ENCODE measurements at places on chromosomes 3 and 15.

DNA sequence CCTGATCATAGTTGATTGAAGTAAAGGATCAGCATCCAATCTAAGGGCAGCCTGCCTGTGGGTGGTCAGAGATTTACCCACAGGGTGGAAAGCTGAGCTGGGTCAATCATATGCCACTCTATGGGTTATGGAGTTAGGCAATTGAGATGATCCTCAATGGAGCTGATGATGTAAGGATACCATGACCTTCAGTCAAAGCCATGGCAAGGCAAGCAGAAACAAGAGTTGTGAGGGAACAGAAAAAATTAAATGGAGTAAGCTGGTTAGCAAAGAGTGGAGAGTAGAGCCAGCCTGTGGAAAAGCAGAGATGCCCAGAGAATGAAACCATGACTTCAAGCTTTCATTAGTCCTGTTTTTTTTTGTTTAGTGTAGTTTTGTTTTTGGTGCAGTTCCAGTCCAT is 5.7 kb upstream of the IQGAP1 start:
- no peak for DNase-seq

DNA sequence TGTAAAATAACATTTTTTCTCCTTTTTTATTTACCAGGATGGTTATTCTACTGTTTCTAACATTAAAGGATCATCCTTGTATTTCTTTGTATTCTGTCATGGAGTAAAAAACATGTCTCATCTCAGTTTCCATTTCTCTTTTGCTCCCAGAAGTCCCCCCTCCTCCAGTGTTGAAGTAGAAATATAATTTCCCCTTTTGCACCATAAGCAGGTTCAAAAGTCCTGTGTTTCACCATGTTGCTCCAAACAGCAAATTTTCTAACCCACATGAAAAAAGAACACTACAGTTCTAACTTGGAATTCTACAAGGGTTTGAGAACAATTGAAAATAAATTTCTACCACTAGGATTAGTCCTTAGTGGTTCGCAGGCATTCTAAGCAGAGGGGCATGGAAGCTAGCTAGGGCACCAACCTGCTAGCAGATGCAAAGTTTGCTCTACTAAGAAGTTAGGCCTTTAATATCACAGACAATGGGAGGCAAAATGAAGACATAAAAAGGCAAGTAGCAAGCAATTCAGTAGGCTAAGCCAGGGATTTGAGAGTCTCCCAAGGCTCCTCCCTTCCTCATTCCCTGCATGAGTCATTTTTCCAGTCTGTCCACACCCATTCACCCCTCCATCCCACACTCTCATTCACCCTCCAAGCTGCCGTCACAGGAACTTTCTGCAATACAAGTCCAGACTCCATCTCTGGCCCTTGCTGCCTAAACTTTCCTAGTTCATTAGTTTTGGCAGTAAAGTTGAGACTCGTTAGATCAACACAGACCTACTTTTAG is 2.3 kb upstream of the MBNL1 start:
- peak; percentile 98 for DNase-seq

- DNase-seq = peak; percentile 94
These were observed 10.3 kb downstream of the PDZRN3 start for GRCh38 chr3:73614419-73614818.

DNA sequence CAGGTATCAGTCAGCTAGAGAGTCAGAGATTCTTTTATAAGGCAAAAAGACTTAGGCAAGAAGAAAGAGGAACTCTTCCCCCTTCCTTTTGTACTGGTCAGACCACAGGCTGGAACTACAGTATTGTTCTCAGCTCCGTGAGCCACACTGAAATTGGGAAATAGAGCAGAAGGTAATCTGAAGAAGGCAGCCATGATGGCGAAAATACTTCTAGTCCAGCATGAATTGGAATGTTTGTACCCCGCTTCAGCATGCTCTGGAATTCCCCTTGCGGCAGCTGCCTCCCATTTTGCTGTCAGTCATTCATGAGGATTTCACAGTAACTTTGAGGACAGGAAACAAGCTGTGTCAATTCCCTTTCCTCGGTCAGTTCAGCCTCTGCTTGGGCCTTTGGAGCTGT is 96.2 kb downstream of the CORO2B start:
- no peak for DNase-seq

GRCh38 chr15:85307687-85308045 is 72.7 kb upstream of the AKAP13 start:
- no peak for DNase-seq

DNA sequence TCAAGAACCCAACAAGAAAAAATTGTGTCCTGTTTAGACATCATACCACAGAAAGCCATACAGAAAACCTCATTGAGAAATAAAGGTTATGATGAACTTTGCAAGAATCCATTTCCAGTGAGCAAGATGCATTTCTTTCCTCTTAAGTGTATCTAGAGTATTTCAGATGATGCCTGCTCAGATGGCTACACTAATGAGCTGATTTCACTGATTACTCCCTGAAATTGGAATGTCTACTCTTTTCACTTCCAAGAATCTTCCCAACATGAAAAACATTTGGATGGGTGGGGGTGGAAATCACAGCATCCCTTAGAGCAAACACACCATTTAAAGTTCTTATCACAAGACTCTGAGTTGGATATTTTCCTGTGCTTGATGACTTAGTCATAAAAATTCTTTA is 41.4 kb upstream of the IL12A start:
- DNase-seq = peak; percentile 85

DNA sequence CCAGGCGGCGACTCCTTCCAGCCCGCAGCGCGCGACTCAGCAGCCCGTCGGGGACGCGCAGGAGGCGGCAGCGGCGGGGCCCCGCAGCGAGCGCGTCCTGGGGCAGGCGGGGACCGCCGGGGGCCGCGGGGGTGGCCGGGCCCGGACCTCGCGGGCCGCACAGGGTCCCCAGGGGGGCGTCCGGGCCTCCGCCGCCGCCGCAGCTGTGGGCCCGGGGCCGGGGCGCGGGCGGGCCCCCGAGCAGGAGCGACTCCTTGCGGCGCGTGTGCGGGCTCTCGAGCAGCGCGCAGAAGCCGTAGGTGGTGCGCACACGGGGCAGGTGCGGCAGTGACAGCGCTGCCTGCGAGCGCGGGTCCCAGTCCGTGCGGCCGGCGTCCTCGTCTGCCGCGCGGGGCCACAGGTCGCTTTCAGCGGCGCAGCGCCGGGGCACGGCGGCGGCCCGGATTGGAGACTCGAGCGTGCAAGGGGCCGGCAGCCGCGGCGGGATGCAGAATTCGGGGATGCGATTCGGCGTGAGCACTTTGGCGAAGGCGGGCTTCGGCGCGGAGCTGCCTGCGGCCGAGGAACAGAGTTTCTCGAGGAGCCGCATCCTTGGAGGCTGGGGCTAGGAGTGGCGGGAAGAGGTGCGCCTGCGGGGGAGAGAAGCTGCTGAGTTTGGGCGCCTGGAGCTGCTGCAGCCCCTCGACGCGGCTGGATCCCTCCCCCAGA is 535 bp downstream of the C2CD4B start:
- peak; percentile 23 for DNase-seq

DNA sequence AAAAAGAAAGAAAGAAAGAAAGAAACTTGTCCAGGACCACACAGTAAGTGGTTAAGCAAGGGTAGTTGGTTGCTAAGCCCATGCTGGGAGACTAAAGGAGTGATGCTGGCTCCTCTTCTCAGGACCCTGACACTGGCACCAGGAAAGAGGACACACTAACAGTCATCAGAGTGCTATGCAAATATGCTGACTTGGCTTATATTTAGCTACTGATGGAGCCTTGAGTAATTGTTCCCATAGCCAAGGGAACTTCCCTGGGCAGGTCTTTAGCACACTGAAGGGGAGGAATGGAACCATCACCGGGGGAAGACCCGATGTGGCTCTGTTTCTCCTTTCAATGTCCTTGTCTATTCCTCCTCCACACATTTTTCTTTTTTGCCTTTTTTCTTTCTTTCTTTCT is 6.2 kb downstream of the TMEM40 start:
- peak; percentile 57 for DNase-seq

- DNase-seq = peak; percentile 50
These were observed 2.1 kb downstream of the CD47 start for GRCh38 chr3:108088697-108089096.

- peak; percentile 19 for DNase-seq
These were observed 131.4 kb downstream of the THRB start for GRCh38 chr3:24363242-24363641.

DNA sequence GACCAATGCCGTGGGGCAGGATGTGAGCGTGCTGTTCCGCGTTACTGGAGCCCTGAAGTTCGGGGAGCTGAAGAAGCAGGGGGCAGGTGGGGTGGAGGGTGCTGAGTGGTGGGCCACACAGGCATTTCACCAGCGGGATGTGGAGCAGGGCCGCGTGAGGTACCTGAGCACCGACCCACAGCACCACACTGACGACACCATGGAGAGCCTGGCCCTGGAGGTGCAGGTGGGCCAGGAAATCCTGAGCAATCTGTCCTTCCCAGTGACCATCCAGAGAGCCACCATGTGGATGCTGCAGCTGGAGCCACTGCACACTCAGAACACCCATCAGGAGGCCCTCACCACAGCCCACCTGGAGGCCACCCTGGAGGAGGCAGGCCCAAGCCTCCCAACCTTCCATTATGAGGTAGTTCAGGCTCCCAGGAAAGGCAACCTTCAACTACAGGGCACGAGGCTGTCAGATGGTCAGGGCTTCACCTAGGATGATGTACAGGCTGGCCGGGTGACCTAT is 179.6 kb downstream of the TBC1D2B start:
- no peak for DNase-seq

GRCh38 chr3:52090131-52090932 is 34.0 kb upstream of the DUSP7 start:
- DNase-seq = peak; percentile 92

GRCh38 chr3:40313975-40314860 is 4.7 kb downstream of the EIF1B start:
- peak; percentile 49 for DNase-seq

GRCh38 chr15:74816624-74817369 is 4.2 kb downstream of the LMAN1L start:
- no peak for DNase-seq

- DNase-seq = peak; percentile 45
These were observed 3.9 kb downstream of the THBS1 start for GRCh38 chr15:39584662-39585388.

DNA sequence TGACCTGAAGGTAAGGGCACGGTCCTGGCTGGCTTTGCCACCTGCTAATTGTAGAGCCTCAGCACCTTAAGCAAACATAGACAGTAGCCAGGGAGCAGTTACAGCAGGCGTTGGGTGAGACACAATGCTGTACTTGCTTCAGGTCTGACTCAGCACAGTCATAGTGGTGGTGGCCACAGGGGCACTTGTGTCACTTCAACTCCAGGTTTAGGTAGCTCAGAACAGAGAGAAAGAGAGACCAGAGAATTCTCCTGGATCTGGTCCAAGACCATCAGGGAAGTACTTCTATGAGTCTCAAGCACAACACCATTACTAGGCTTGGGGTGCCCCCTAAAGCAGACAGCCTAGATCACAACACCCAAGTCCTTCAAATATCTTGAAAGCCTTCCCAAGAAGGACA is 204.4 kb downstream of the OTOL1 start:
- DNase-seq = no peak

DNA sequence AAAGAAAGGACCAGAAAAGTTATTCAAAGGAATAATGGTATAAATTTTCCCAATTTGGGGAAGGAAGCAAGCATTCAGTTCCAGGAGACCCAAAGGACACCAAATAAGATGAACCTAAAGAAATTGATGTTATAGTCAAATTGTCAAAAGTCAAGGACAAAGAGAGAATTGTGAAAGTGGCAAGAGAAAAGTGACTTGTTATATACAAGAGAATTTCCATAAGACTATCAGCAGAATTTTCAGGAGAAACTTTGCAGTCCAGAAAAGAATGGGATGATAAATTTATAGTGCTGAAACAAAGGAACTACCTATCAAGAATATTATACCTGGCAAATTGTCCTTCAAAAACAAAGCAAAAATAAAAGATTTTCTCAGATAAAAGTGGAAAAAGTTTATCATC is 43.8 kb upstream of the FOXB1 start:
- no peak for DNase-seq

GRCh38 chr3:100277255-100277800 is 16.5 kb downstream of the TBC1D23 start:
- DNase-seq = no peak

DNA sequence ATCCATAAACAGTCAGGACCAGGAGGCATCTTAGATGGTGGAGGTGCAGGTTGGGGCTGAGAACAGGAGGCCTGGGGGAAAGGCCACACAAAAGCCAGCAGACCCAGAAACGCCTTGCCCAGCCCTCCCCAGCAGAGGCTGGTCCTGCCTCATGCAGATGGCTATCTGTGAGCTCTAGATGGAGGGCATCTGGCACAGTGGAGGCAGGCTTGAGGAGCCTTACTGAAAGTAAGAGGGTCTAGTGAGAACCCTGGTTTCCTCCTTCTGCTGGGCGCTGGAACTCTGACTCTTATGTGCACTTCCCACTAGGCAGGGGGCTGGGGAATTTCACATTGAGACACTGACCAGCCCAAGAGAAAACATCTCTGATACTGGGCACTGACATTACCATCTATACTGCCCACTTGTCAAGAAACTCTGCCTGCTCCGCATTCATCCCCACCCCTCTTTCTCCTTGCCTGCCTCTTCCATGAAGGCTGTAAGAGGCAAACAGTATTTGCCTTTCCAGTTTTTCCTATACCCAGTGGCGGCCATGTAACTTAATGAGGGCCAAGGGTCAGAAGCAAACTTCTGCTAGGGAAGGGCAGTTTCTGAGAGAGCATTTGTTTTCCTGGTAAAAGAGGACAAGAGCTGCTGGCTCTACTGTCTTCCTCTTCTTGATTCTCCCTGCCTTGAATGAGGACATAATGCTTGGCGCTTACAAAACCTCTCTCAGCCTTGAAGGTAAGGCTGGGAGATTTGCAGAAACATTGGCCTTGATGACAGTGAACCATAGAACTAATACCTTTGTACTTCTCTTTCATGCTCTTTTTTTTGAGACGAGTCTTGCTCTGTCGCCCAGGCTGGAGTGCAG is 4.4 kb upstream of the SCN5A start:
- no peak for DNase-seq

GRCh38 chr3:134067531-134068161 is 37.9 kb upstream of the SLCO2A1 start:
- DNase-seq = peak; percentile 15

- no peak for DNase-seq
These were observed 38.0 kb downstream of the ARRDC4 start for GRCh38 chr15:97998307-97999071.

- peak; percentile 40 for DNase-seq
These were observed 8.1 kb downstream of the RMDN3 start for GRCh38 chr15:40746916-40747418.

GRCh38 chr3:183369627-183370026 is 58.8 kb downstream of the MCF2L2 start:
- peak; percentile 14 for DNase-seq

- no peak for DNase-seq
These were observed 43.0 kb downstream of the TP53BP1 start for GRCh38 chr15:43449981-43450380.

DNA sequence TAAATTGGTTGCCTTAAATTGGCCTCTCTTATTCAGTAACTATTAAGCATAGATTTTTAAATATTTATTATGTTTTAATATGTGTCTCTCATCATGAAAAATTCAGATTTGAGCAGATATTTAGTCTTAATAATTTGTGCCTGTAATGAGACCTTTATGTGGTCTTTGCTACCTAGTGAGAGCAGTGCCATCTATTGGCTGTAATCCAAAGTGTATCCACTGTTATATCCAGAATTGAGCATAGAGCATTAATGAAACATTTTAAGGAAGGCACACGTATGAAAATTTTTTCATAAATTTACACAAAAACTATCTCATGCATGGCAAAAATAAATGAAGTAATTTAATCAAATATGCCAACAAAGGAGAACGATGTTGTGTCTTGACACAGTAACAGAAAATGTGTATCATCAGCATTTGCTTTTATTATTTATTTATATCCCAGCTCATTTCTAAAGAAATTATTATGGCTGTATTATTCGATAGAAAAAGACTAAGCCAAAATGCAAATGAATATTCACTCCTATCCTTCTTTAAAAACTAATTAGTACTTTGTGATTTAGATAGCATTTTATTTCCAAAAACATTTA is 203.5 kb downstream of the RSRC1 start:
- DNase-seq = peak; percentile 32

- no peak for DNase-seq
These were observed 11.1 kb downstream of the ZBTB11 start for GRCh38 chr3:101665851-101666250.

Measured in GM23248 (cell line).